ENCODE measurements at places on chromosomes 13 and 19.

DNA sequence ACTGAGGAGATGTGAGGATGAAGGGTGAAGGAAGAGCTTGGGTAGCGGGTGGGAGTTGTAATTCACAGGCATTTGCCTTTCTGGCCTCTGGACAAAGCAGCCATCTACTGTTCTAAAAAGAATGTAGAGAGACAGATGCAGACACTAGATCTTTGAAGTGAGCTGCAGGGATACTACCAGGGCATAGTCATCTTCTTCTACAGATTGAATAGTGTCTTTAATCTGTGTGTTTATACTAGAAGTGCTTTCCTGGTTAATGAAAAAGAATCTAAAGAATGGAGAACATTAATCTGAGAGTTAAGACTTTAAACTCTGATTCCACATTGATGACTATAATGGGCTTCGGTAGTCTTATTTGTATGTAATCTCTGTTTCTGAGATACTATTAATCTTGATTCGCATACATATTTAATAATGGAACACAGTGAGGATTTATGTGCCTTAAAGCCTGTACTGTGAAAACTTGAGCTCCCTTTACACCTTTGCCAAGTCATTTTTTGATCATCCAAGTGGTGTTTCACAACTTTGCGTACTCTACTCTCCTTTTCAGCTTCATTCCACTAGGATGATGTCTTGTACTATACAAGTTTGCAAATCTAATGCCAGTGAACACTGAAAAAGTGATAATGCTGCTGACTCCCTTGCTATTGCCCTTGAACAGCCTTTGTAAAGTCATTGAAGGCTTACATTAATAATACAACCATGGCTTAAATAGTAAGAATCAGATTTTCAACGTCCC is 2199.4 kb upstream of the PCDH20 start:
- DNase-seq = no peak

- DNase-seq = no peak
Observed at GRCh38 chr13:38951525-38952313, 38.9 kb downstream of the STOML3 start.

- DNase-seq = no peak
Observed at GRCh38 chr19:37899966-37900365, 6.4 kb downstream of the WDR87 start.

DNA sequence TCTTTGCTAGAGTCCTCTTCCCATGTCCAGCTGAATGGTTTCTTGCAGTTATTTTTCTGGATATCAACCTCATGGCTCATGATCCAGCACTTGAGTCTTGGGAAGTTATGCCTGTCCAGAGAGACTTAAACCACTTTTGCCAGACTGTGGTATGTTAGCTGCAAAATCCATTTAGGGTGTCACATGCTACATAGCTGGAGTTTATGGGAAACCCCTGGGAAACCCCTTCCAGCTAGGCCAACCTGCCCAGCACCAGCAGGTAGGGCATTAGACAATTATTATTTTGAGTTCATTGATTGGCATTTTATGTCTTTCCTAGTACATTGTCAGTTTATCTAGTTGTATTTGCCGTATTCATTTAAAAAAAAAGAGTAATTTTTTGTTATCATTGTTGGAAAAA is 797.8 kb downstream of the EFNB2 start:
- DNase-seq = no peak

GRCh38 chr13:49532593-49532992 is 36.8 kb downstream of the PHF11 start:
- DNase-seq = no peak
